ENCODE measurements at places on chromosomes 11 and 22.

- DNase-seq = no peak
Observed at GRCh38 chr11:130299978-130300377, 14.7 kb downstream of the ZBTB44 start.

DNA sequence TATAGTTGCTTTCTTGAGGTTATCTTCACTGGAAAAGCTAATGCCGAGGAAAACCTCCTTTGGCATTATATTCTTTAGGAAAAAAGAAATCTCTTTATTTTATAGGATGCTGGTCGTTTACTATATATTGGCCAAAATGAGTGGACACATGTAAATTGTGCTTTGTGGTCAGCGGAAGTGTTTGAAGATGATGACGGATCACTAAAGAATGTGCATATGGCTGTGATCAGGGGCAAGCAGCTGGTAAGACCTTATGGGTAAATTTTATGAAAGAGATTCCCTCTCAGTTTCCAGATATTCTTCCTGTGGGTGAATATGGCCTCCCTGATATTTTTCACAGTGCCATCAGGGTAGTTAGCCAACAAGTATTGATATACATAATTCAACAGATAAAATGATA lies 29.4 kb upstream of the TTC36 start:
- DNase-seq = no peak

GRCh38 chr11:35892166-35892565 lies 51.7 kb upstream of the LDLRAD3 start:
- DNase-seq = no peak

- no peak for DNase-seq
Observed at GRCh38 chr22:40782521-40782920, 36.6 kb downstream of the SLC25A17 start.

DNA sequence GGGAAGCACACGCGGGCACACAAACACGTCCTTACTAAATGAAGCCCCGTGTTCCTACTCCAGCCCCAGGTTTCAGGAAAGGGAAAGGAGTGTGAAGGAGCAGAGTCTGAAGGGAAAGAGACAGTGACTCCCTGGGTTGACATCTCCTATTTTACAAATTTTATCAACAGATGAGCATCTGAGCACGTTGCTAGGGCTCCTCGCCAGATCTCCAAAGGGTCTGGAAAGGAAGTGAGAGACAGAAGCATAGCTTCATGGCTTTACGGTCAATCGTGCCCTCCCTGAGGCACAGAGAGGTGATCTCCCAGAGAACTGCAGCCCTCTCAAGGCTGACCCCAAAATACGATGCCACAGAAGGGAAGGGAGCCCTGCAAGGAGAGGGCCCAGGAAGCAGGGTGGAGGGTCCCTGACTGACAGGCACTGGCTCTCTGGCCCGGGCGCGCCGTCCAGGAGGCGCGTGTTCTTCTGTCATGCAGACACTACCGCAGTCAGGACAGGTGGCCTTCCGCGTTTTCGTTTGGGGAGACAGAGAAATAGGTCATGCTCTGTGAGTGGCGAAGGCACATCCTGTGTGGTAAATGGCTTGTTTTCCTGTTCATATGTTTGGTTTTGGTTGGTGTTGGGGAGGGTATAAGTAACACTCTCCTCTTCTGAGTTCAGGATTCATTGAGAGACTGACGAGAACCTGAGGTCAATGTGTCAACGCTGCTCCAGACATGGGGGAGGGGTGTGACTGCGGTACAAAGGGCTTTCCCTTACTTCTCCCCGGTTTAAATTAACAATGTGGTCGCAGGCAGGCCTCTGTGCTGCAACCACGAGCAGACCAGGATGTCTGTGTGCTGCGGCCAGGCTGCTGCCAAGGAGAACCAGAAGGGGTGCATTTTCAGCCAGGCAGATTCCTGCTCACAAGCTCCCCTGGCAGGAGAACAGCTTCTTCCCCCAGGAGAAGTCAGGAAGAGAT lies 813.3 kb downstream of the OPCML start:
- DNase-seq = peak; percentile 76

DNA sequence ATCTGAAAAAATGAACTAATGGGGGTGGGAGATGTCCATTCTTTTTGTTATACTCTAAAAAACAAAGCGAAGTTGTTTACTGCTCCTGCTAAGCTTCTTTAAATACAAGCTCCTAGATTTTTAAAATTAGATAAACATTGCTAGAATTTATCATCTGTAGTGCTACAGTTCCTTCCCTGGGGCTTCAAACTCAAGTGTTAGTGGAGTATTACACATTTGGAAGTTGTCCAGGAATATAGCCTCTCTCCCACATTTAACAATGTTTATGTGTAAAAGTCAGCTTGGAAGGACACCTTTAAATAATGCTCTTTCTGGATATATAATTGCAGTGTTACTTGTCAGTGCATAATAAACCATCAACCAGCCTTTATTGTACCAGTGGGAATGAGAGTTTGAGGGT lies 155.5 kb downstream of the SPON1 start:
- no peak for DNase-seq

DNA sequence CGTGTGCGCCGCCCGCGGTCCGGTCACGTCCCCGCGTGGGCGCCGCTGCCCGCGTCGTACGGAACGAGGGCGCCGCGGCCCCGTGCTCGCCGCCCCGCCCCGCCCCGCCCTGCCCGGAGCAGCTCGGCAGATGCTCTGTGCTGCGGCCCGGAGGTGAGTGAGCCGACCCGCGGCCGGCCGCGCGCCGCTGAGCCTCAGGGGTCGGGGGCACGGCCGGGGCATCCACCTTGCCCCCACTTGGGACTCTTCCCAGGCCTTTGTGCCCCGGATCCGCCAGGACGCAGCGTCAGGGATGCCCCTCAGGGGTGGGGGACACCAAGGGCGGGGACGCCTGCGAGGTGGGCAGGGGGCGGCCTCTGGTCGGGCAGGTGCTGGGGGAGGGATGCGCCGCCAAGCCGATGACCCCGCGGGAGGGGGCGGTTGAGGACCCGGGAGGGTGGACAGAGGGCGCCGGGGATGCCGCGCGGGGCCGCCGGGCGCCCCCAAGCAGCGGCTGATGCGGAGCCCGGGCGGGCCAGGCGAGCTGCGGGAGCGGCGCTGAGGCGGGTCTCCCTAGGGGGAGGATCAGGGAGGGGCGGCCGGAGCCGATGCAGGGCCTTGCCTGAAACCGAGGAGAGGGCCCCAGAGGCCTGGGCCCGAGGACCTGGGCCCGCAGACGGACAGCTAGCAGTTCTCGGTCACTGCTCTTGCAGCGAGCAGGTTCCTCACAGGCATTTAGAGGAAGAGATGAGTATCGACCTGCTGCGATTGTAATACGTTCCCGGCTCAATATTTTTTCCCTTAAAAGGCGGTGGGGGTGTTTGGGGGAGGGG lies at the start of gene GNAZ:
GNAZ (plus strand) TSS at position 102 of the 812 bp plus-strand sequence. CDS start 25,177 bp downstream, outside the sequence.
- peak; percentile 6 for DNase-seq
